IPS-NIHi11 (cell line): ENCODE measurements at places on chromosomes 13 and 19.

- DNase-seq = no peak
Observed at GRCh38 chr13:99178636-99179035, 22.0 kb upstream of the UBAC2 start.

GRCh38 chr13:105452895-105453294 lies 1082.6 kb downstream of the EFNB2 start:
- no peak for DNase-seq

DNA sequence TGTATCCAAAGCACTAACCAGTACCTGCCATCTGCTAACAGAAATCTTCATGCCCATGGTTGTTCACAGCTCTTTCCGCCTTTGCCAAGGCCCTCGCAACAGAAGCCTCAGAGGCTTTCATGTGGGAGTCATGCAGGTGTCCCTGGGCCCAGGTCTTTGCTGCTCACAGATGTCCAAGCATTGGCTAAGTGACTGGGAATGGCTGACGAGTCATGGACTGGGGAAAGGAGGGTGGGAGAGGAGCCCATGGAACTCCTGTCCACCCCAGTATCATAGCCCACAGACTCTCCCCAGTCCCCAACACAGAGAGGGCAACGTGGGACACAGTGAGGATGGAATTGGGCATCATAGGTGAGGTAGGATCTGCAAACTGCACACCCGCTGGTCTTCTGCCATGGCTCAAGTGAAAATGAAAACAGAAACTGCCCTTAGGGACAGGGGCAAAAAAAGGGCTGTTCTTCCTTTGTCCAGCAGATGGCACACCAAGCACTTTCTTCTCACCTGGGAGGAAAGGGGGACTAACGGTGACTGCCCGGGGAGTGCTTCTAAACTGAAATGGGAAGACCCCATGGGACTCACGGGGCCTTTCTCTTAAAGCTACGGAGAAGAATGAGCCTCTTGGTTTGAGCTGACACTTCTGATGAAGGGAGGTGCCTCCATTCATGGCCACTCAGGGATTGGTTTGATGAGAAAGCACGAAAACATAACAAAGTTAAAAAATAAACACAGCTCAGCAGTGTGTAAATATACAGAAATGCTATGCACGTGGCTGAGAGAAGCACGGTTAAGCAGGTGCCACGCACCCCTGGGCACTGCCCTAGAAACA lies 11.1 kb upstream of the DHRS12 start:
- DNase-seq = peak; percentile 79

DNA sequence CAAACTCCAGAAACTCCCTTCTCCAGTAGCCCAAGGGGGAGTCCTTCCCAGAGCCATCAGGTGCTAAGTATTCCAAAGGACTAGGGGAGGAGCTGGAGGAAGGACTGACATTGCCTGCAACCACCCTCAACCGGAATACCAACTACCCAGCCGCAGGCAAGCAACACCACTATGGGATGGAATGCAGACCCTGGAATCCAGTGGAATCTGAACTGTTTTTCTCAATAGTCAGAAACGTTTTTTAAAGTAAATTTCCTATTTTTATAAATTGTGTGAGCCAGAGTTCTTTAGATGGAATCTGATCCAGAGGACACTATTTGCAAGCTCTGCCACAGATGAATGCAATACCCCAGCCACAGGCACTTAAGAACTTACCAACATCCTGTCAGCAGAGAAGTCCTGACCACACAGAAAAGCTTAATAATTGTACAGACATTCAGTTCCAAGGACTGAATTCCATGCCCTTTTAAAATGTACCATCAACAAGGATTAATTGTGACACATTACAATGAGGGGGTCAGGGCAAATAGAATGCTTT lies 92.1 kb downstream of the USP12 start:
- peak; percentile 26 for DNase-seq

GRCh38 chr13:39448834-39449233 lies 154.2 kb downstream of the LHFPL6 start:
- DNase-seq = no peak

- DNase-seq = no peak
Observed at GRCh38 chr13:78168981-78169380, 250.3 kb upstream of the EDNRB start.

DNA sequence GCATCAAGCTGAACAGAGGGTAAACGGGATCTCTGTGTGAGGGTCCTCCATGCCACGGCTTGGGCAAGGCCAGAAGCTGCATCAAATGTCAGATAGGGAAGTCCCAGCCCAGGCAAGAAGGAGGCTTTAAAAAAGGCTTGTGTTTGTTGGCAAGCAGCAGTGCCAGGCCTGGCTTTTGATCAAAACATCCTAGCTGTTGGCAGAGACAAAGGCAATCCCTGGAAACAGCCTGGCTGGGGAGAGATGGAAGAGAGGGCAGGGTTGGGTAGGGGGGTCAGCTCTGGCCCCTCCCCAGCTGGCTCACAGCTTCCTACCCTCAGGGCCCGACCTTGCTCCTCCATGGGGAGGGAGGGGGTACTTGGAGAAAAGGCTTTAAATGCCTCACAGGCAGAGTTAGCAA lies 61.8 kb upstream of the KCTD15 start:
- DNase-seq = no peak

- no peak for DNase-seq
Observed at GRCh38 chr19:43438291-43439031, 23.8 kb downstream of the TEX101 start.

DNA sequence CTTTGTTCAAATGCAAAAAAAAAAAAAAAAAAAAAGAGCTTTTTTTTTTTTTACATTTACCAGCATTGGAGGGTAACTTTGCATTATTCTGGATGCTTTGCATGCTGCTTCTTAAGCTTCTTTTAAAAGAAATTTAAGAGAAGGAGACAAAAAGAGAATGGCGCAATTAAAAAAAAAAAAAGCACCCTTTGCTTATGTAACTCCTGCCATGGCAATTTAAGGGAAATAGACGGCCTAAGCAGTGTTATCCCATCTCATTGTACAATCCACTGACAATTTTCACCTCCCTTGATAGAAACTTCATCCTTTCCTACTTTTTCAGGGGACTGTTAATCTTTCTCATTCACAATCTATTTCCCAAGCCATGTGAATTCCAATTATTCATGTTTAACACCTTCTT lies 129.8 kb downstream of the KCTD12 start:
- DNase-seq = no peak

DNA sequence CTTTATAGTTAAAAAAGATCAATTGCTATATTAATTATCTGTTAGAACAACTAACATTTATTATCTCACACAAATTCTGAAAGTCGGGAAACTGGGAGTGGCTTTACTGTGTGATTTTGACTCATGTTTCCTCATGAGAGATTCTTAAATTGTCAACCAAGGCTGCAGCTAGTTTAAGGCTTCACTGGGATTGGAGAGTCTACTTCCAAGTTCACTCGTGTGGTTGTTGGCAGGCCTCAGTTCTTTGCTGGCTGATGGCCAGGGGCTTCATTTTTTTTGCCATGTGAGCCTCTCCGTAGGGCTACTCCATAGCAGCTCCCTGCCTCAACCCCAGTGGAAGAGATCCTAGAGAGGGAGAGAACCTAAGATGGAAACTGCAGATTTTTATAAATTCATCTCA lies 24.5 kb upstream of the LPAR6 start:
- no peak for DNase-seq

DNA sequence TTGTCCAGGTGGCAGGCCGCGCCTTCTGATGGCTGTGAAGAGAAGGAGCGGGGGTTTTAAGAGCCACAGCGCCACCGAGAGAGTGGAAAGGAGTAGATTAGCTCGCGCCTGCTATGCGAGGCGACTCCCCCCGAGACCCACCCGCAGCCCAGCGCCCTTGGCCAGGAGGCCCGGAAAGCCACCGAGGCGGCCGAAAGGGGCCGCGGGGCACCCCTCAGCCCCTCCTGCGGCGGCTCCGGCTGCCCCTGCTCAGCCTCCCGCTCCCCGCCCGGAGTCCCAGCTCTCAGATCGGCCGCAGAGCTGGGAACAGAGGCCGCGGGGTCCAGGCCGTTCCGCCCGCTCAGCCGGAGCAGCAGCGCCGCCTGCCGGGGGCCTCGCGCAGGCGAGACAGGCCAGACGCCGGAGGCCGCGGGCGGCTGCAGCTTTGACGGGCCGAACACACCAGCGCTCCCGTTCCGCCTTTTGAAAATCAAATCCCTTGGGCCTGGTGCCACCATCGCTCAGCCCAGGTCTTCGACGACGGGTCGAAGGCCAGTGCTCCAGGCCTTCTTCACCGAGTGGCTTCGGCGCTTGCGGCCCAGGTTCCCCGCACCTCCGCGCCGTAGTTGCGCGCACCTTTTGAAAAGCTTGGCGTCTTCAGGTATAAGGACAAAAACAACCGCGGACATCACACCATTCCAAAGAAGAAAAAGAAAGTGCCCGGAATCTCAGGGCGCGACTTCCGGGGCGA lies 15.3 kb downstream of the CDX2 start:
- peak; percentile 96 for DNase-seq

DNA sequence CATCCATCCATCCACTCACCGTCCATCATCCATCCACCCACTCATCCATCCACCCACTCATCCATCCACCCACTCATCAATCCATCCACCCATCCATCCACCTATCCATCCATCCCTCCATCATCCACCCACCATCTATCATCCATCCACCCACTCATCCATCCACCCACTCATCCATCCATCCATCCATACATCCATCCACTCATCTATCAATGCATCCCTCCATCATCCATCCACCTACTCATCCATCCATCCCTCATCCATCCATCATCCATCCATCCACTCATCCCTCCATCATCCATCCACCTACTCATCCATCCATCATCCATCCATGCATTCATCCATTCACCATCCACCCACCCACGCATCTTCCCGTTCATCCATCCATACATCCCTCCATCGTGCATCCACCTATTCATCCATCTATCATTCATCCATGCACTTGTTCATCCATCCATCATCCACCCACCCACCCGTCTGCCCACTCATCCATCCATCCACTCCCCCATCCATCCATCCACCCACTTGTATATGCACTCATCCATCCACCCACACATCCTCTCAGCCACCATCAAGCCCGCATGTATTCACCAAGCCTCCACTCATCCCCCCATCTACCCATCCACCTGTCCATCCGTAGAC lies 3.6 kb downstream of the STAP2 start:
- DNase-seq = no peak

GRCh38 chr13:50250401-50250800 lies 235.2 kb downstream of the KCNRG start:
- DNase-seq = no peak

DNA sequence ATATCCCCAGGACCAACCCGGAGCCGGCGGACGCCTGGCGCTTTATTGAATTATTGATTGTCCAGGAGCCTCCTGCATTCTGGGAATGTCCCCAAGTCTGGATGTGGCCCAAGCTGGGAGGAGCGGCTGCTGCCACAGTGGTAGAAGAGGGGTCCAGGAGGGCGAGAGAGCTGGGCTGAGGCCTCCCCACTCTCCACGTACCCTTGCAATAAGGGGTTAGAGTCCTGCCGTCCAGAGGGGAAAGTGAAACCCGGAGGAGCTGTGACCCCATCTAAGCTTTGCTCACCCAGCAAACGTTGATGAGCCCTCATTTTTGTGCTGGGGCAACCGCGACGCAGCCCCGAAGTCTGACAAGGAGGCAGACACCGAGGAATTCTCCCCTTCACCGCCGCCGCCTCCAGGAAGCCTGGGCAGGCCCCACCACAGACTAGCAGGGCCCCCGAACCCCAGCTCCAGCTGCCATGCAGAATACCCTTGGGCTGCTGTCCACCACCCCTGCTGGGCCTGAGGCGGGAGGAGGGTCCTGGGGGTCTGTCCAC lies 1.4 kb upstream of the C2CD4C start:
- no peak for DNase-seq

- DNase-seq = no peak
Observed at GRCh38 chr19:45768655-45768983, 433 bp downstream of the SIX5 start.

DNA sequence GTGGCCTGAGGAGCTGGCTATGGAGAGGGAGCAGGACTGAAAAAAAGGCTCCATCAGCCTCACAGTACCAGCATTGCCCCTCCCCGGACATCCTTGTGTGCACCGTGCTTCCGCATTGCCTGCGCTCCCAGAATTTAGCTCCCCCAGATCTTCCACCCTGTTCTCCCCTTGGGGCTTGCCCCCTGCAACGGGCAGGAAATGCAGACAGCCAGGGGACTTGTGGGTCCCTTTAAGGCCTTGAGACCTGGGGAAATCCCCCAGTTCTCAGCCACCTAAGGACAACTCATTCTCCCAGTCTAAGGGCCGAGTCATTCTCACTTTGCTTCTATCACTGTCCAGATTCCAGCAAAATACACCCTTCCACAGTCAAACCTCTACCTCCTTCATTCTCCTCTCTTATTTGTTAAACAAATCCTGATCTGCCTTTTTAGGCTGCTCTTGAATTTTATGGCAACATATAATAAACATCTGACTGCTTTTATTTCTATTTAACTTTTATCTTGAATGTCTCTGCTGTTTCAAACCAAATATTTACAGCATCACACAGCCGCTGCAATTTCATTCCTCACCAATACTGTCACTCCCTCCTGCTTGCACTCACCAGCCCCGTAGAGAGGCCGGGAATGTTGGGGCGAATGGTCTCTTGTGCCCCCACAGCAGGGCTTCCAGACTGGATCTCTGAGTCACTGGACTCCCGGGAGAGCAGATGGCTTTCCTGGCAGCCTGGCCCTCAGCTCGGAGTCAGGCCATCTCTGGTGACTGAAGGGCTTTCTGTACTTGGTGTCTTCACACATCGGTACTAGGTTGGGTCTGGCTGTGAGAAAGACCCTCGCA lies 221.9 kb downstream of the TSHZ3 start:
- no peak for DNase-seq

GRCh38 chr13:94968040-94968756 lies 255.9 kb upstream of the SOX21 start:
- DNase-seq = peak; percentile 68

DNA sequence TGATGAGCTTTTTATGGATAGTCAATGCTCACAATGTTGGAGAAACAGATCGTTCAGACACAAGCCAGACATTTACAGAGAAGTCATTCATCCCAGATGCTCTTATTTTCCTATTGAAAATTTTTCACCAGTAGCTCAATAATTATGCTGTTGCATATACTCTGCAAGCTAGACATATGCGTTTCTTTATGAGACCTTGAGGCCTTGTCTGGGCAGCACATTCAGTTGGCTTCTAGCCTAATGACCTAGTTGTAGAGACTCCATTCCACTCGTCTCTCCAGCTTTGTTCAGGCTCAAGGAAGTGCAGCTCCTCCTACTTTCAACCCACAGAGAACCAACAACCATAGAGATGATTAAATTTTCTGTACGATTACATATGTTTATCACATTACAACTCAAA lies 237.7 kb downstream of the MZT1 start:
- DNase-seq = no peak

DNA sequence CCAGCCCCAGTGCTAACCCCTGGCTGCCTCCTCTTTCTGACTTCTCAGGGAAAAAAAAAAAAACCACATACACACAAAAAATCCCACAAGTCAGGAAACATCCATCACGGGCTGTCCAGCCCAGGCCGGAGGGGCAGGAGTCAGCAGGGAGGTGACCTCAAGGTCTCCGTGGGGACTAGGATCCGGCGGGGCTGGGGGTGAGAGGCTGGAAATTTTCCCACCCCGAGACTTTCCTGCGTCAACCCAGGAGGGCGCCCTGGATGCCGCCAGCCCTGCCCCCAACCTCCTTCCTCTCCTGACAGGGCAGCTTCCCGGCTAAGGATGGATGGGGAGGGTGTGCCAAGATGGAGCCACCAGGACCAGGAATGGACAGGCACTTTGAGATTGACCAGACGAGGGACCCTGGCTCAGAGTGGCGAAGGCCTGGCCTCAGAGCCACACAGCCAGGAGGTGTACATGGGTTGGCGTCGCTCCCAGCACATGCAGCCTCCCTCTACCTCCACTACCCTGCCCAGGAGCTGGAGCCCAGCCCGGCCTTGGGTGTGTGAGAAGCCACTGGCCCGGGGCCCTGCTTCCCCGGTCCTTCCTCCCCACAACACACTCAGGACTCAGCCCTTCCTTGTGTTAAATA lies 33.3 kb downstream of the BLOC1S3 start:
- no peak for DNase-seq
